ENCODE measurements at places on chromosomes 5 and 9.

GRCh38 chr9:131276891-131277286, 579 bp upstream of the FAM78A start:
- no peak for DNase-seq

GRCh38 chr5:76546497-76547102, 76.6 kb downstream of the F2RL2 start:
- DNase-seq = no peak

GRCh38 chr5:178332210-178332641, 99.6 kb upstream of the PHYKPL start:
- DNase-seq = no peak

DNA sequence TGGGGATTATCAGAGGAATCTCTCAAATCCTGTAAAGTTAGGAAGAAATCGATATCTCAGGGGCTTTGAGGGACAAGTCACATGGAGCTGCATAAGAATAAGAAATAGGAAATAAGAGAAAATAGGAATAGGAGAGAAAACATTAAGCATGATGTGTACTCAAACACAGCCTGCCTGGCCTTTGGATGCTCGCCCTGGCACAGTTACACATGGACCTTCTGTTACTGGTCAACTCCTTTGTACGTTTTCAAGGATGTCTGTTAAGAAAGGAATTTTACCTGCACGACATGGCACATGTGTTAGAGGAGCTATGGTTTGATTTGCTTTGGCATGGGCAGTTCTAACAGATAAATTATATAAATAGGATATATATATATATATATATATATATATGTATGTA, 321.2 kb downstream of the CDH12 start:
- no peak for DNase-seq

DNA sequence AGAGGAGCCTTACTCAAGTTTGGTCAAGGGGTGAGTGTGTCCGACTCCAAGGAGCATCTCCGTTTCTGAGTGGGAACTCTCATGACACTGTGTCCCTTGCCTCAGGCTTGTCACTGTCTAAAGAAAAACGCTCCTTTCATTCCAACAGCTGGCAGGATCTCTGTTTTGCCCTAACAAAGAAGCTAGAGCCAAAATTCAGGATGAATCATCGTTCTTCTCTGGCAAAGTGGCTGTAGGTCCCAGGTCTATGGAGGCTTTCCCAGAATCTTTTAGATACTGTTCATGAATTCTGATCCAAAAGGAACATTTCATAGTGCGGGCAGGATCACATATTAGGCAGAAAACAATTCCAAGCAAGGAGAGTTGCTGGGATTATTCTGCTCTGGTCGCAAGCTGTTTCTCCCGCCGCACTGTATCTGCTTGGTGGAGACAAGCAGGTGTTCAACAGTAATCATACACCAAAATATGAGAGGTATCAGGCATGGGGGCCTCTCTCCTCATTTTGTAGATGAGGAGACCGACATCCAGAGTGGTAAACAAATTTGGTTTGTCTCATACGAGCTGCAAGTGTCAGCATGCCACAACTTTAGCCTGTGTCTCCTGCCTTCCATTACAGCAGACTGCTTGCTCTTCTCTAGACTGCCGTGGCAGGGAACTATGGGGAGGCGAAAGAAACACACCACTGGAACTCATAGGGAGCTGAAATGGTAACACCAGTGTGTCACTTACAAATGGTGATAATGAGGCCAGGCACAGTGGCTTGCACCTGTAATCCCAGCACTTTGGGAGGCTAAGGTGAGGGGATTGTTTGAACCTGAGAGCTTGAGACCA, 72.6 kb downstream of the ENTREP1 start:
- peak; percentile 84 for DNase-seq

- no peak for DNase-seq
Measured at GRCh38 chr9:98095401-98095800, 23.6 kb downstream of the TRIM14 start.

- DNase-seq = no peak
Measured at GRCh38 chr9:129879991-129880653, 44.9 kb downstream of the USP20 start.

DNA sequence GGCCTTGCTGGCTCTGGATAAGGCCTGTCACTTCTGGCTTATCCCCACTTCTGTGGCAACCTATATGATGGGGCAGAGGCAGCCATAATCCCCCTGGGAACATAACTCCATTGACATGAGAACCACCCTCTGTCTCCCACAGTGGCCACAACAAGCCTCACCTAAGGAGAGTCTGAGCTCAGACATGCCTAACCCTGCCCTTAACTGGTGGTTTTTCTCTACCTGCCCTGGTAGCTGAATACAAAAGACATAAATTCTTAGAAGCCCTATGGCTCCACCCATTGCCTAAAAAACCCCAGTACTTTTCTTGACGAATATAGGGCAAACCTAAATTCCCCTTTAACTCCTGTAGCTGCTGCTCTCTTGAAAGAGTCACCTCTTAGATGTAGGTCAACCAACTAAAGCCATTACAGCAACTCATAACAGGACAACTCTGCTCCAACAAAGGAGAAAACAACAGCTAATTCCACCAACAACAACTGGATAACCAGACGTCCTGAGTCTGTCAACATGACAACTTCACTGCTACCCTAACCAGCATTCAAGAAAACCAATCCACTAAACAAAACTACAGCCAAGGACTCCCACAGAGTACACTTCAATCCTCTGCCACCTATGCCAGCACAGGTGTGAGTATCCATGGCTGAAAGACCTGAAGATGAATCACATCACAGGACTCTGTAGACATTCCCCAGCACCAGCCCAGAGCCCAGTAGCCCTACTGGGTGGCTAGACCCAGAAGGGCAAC, 427.7 kb downstream of the PRELID2 start:
- no peak for DNase-seq

DNA sequence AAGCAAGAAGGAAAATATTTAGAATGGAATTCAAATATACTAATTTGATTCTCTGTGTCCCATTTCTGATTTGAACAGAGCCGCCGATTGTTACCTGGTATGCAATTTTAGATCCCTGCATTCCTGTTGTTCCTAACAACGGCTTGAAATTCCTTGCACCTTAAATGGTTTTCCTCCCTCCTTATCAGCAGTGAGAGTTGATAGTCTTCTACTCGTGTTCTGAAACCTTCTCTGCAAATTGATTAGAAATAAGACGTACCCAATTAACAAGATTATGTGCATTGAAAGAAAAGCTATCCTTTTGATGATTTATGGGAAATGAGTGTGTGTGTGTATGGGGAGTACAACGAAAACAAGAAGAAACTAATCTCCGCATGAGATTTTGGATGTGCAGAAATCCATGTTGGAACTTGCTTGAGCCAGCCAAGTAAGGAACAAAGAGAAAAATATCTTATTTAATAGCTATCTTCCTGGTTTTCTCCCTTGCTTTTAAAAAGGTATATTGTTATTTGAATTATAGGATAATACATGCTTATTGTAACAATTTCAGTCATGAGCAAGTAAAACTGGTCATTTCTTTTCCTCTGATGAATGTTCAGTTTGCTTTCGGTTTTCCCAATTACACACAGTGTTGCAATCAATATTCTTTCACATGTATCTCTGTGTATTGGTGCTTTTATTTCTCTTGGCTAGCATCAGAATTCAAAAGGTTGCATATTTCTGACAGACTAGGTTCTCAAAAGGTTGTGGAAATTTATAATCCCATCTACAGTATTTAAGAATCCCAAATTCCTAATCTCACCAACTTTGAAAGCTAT, 211.1 kb upstream of the ACTBL2 start:
- no peak for DNase-seq

GRCh38 chr5:11931638-11932037, 27.4 kb upstream of the CTNND2 start:
- DNase-seq = no peak

GRCh38 chr5:140145818-140146522, 20.2 kb downstream of the IGIP start:
- no peak for DNase-seq

- DNase-seq = no peak
Measured at GRCh38 chr9:89436326-89436725, 61.6 kb downstream of the SEMA4D start.

DNA sequence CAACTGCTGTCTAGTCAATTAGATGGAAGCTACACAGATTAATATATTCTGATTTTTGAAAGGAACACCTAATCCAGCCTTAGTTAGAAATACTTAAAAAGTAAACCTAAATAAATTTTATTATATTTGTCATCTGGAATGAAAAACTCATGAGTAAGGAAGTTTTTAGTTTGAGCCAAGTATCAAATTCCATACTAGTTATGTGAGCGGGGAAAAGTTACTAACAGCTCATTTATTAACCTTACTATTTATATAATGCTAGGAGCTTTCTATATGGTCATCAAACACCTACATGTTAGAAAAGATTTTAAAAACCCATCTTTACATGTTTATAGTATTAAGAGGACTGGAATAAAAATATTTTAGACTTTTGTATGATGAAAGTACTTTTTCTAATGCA, 41.6 kb upstream of the POU5F2 start:
- DNase-seq = no peak

DNA sequence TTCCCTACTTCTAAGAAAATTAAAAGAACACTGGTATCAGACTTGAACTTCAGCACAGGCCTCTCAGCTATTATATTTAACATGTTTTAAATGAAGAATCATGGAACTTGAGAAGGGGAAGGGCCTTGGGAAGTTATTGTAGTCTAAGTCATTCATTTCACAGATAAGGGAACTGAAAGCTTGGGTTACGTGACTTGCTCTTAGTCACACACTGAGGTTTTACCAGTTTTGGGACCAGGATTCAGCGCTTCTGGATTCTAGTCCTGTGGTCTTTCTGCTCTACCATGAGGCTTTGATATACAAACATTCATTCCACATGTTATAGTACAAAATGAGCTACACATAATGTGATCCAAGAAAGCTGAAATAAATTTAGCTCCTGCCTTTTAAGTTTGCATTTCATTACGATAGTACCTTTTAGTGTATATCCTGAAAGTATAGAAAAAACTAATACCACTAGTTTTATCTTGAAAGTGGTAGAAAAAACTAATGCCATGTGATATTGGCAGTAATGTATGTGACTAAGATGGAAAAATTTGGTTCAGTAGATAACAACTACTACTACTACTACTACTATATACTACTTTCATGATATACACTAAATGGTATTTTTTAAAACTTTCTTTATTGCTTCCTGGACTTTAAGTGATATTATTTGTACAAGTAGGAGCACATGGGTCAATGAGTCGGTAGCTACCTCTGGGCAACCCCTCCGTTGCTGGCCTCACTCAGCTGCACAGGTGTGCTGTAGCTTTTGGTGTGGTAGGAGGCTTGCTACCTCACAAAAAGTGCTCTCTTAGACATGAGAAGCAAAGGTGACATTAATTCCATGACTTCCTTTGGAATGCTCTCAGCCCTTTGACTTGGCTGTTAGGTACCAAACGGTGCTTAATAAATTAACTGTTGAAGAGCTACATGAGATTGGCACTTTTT, 40.7 kb downstream of the F2RL2 start:
- DNase-seq = no peak

- no peak for DNase-seq
Measured at GRCh38 chr5:38872826-38873225, 27.0 kb downstream of the OSMR start.

DNA sequence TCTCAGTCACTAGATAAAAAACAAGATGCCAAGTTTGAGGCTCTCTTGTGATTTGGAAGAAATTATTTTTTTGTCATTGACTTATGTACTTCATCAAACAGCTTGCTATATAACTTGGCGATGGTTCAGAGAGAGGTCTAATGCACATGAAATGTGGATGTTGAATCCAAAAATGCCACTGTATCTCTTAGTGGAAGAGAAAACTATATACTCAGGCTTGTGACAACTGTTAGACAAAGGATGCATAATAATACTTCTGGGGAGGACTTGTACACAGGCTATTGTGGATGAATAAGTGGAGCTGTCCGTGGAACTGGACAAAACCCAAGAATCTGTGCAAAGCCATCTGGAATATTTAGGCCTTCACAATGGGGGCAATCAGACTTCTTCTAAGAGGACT, 162.9 kb upstream of the NMUR2 start:
- no peak for DNase-seq

GRCh38 chr5:32843531-32843895, 132.4 kb downstream of the NPR3 start:
- no peak for DNase-seq
